CD8-positive, alpha-beta T cell (primary cell): ENCODE measurements at places on chromosomes 13 and 19. TPM values are rescaled to one million over a fixed set of nuclear protein-coding genes. Genes with fewer than 3 reads are reported as not detected.

The CBY2 gene
- not detected for total RNA-seq

The RAB3A gene
- 19.4 TPM for total RNA-seq

The CARM1 gene
- total RNA-seq: 21.3 TPM

- DNase-seq: no peak
These were observed 35.7 kb upstream of the FAM216B start for GRCh38 chr13:42745655-42746054.

The PSG3 gene
- total RNA-seq: not detected

DNA sequence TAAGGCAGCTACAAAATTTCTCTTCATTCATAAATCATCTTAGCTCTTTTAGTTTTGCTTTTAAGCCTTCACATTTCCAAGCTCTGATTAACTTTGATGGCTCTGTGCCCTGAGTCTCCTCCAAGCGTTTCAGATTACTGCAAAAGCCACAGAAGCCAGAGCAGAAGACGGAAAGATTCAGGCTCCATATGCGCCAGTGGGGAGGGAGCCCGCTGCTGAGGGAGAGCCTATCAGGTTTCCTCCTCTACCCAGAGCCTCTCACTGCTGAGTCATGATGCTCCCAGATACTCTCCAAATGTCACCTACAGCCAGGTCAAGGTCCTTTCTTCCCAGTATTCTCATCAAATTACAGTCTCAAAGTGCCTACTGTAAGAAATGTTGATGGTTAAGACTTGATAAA, 193.6 kb downstream of the RAP2A start:
- no peak for DNase-seq

GRCh38 chr19:42290523-42291434, 11.2 kb upstream of the PRR19 start:
- DNase-seq: peak; percentile 73

The RAVER1 gene
- 33.3 TPM for total RNA-seq

The ZNF850 gene
- 2.7 TPM for total RNA-seq

The NR2C2AP gene
- 9.5 TPM for total RNA-seq

The CPB2 gene
- total RNA-seq: not detected
